MCF 10A (cell line): ENCODE measurements at places on chromosomes 5 and 9. TPM values are rescaled to one million over a fixed set of nuclear protein-coding genes. Genes with fewer than 3 reads are reported as not detected.

DNA sequence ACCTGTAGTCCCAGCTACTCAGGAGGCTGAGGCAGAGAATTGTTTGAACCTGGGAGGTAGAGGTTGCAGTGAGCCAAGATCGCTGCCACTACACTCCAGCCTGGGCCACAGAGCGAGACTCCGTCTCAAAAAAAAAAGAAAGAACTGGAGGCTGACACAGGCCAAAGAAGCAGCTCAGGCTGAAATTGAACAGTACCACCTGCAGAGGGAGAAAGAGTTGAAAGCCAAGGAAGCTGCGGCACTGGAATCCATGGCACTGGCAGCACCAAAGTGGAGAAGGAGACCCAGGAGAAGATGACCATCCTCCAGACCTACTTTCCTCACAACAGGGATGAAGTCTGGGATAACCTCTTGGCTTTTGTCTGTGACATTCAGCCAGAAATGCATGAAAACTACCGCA, 11.3 kb upstream of the TMEM141 start:
- no peak for DNase-seq
- peaks cover 59% of the 10 kb centered on the region for H3K27me3 ChIP-seq
- H3K36me3 ChIP-seq: no peaks in the 10 kb centered on the region
- no peak overlapping the region for H3K4me3 ChIP-seq
- no peak overlapping the region for H3K27ac ChIP-seq

- DNase-seq: peak; percentile 47
- peaks cover 53% of the 10 kb centered on the region for H3K36me3 ChIP-seq
- H3K4me1 ChIP-seq: peaks cover 44% of the 10 kb centered on the region
- no peak overlapping the region for H3K4me3 ChIP-seq
Measured at GRCh38 chr5:172839669-172840431, 5.8 kb downstream of the ERGIC1 start.

GRCh38 chr5:136089791-136090190, 42.9 kb upstream of the SMAD5 start:
- no peak for DNase-seq
- no peak overlapping the region for H3K4me3 ChIP-seq
- no peak overlapping the region for H3K27ac ChIP-seq
- no peaks in the 10 kb centered on the region for H3K36me3 ChIP-seq
- no peaks in the 10 kb centered on the region for H3K27me3 ChIP-seq
- H3K4me1 ChIP-seq: peaks cover 10% of the 10 kb centered on the region

DNA sequence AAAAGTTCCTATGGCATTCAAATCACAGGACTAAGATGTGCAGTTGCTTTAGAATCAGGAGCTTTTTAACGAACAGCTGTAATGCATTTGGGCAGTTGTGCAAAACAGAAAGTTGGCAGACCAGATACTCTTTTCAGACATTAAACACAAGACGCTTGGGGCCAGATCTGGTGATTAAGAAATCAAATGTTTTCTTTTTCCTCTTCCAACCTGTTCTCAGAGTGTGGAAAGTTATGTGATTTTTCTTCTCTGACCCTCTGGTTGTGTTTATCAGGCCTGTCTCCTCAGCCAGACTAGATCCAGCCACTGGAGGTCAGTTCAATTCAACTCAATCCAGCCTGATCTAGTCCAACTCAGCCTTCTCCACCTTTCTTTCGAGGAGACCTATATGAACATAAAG, 298.5 kb upstream of the PCSK5 start:
- H3K36me3 ChIP-seq: no peaks in the 10 kb centered on the region
- H3K27me3 ChIP-seq: no peaks in the 10 kb centered on the region
- H3K27ac ChIP-seq: no peak overlapping the region
- DNase-seq: peak; percentile 11
- H3K4me3 ChIP-seq: no peak overlapping the region
- H3K4me1 ChIP-seq: no peaks in the 10 kb centered on the region

- no peaks in the 10 kb centered on the region for H3K36me3 ChIP-seq
- H3K27ac ChIP-seq: no peak overlapping the region
- no peaks in the 10 kb centered on the region for H3K4me1 ChIP-seq
Measured at GRCh38 chr5:74352256-74352655, 288.3 kb downstream of the ENC1 start.

- peak overlapping the region; percentile 4 for H3K27ac ChIP-seq
- no peaks in the 10 kb centered on the region for H3K27me3 ChIP-seq
- H3K4me3 ChIP-seq: peak overlapping the region; percentile 20
- H3K4me1 ChIP-seq: peaks cover 37% of the 10 kb centered on the region
Measured at GRCh38 chr5:96687080-96687479, 24.9 kb downstream of the CAST start.

DNA sequence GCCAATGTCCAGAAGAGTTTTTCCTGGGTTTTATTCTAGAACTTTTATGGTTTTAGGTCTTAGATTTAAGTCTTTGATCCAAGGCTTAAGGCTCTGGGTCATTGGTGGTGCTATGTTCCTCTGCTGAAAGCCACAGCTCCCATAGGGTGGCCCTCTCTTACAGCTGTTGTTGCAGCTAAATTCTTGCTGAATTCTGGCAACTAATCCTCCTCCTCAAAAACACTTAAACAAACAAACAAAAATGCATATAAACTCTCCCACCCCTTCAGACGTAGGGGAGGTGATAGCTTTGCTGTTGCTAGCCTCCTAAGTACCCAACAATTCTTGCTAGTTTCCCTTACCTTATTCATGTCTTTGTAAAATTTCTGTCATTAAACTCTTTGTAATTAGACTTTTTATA, 30.2 kb downstream of the IQGAP2 start:
- no peaks in the 10 kb centered on the region for H3K4me1 ChIP-seq
- no peaks in the 10 kb centered on the region for H3K27me3 ChIP-seq
- no peaks in the 10 kb centered on the region for H3K36me3 ChIP-seq
- H3K4me3 ChIP-seq: no peak overlapping the region
- H3K27ac ChIP-seq: no peak overlapping the region
- DNase-seq: no peak

DNA sequence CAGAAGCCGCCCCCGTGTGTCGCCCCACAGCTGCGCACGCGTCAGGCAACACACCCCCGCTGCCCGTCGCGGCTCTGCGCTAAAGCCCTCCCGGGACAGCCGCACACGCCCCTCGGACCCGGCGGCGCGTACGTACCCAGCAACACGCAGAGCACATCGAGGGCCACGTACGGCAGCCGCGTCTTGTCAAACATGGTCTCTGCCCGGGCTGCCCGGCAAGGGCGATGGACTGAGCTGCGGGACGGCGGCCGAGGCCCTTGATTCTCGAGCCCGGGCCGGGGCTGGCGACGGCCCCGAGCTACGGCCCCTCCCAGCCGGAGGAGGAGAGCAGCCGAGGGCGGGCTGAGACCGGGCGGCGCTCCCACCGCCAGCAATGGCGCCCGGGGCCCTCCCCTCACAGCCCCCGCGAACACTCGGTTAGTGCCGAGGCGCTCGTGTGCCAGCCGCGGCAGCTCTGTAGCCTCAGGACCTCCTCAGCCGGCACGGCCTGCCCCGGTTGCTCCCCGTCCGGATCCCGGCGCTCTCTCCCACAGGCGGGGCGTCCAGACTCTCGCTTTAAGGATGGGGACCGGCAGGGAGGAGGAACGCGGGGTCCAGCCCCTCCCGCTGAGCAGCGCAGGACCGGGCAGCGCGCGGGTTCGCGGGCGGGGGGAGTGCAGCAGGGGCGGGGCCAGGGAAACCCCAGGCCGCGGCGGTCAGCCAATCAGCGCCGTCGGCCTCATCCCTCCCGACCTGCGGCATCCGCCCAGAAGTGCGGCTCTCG, at the start of gene PLPP1:
TSS of gene PLPP1 (minus strand) at position 529 of the 763 bp plus-strand sequence. CDS start at position 194, 335 bp downstream.
- H3K27me3 ChIP-seq: no peaks in the 10 kb centered on the region
- H3K27ac ChIP-seq: peak within 1 kb of the TSS; percentile 59
- peak; percentile 82 for DNase-seq

GRCh38 chr9:89372230-89372816, 54.0 kb downstream of the SECISBP2 start:
- H3K27me3 ChIP-seq: no peaks in the 10 kb centered on the region
- no peaks in the 10 kb centered on the region for H3K4me1 ChIP-seq
- DNase-seq: no peak
- no peaks in the 10 kb centered on the region for H3K36me3 ChIP-seq
- no peak overlapping the region for H3K27ac ChIP-seq
- H3K4me3 ChIP-seq: no peak overlapping the region

DNA sequence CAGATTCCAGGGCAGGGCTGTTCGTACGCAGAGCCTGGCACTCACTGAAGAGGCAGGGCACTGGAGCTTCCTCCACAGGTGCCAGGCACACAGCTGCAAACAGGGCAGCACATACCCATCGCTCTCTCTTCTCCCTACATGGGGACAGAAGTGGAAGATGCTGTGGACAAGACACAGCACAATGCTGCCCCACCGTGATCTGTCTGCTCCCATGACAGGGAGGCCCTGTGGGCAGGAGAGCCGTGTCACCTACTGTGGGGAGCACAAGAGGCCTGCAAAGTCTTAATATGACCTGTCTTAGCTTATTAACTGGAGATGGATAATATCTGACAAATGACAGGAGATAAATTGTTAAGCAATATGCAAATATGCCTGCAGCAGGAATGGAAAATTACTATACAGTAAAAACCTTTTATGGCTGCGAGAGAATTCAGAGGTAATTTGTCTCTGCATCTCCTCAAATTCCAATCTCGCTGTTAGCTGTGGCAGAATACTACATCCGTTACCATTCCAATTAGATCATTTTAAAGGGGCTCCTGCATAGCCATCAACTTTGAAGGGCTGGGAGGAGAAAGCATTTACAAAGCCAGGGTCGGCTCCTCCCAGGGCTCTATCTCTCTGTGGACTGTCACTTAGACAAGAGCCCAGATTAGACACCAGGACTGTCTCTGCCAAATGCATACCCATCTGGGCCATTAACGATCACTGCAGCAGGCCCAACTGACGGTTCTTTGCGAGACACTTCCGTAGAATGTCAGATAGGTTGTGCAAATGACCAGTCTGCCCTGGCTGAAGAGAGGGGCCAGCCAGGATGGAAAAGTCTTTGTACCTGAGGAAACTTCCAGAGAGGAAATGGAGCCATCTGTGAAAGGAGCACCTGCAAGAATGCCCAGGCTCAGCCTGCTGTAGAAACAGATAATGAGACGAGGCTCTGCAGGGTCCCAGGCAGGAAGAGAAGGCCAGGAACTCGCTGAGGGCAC, 90.7 kb upstream of the FSTL4 start:
- H3K36me3 ChIP-seq: no peaks in the 10 kb centered on the region
- DNase-seq: no peak
- no peak overlapping the region for H3K27ac ChIP-seq
- no peak overlapping the region for H3K4me3 ChIP-seq
- no peaks in the 10 kb centered on the region for H3K4me1 ChIP-seq
- H3K27me3 ChIP-seq: peaks cover 21% of the 10 kb centered on the region

DNA sequence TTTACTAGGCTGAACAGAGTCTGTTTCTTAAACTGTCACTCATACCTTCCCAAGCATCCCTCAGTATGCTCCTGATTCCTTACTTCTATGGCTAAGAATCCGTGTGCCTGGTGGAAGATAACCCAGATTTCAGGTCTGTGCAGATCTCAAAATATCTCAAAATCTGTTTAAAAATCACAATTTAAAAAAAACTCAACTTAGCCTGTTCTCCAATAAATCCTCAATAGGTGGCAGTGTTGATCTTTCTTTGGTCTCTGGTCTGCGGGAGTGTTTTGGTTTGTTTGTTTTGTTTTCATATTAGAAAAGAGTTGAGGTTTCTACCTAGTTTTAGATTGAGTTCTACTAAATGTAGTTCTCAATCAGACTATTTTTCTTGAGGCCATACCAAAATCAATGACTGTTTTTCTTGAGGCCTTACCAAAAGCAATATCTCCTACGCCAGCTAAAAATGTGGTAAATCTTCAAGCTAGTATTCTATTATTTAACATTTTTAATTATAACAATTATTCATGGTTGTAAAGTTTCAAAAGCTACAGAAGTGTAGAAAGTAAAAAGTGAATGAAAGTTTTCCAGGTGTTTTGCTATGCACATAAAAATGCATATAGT, 57.9 kb downstream of the TGFBR1 start:
- H3K27ac ChIP-seq: no peak overlapping the region
- DNase-seq: peak; percentile 48
- no peaks in the 10 kb centered on the region for H3K4me1 ChIP-seq

The GABRA6 gene
- total RNA-seq: not detected in 2 replicates

DNA sequence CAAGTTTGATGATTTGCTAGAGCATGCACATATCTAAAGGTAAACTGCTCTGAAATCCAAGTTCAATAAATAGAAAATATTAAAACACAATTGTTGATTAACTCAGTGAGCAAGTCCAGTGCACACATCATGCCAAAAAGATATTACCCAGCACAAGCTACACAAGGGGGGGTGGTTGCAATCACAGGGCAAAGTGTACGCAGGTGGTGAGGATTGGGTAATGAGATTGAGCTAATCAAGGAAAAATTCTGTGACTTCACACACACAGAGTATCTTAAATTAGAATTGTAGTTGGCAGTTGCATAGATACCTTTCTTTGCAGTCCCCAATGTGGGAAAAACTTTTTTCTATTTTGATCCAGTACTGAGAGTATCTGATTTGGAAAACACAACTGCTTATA, 156.1 kb upstream of the NTRK2 start:
- no peaks in the 10 kb centered on the region for H3K36me3 ChIP-seq
- no peaks in the 10 kb centered on the region for H3K27me3 ChIP-seq
- DNase-seq: peak; percentile 11
- H3K27ac ChIP-seq: peak overlapping the region; percentile 32
- H3K4me3 ChIP-seq: no peak overlapping the region

GRCh38 chr5:6827526-6828219, 114.4 kb downstream of the TENT4A start:
- H3K27ac ChIP-seq: no peak overlapping the region
- peaks cover 50% of the 10 kb centered on the region for H3K27me3 ChIP-seq
- H3K4me1 ChIP-seq: peaks cover 7% of the 10 kb centered on the region
- no peak for DNase-seq
- no peak overlapping the region for H3K4me3 ChIP-seq

DNA sequence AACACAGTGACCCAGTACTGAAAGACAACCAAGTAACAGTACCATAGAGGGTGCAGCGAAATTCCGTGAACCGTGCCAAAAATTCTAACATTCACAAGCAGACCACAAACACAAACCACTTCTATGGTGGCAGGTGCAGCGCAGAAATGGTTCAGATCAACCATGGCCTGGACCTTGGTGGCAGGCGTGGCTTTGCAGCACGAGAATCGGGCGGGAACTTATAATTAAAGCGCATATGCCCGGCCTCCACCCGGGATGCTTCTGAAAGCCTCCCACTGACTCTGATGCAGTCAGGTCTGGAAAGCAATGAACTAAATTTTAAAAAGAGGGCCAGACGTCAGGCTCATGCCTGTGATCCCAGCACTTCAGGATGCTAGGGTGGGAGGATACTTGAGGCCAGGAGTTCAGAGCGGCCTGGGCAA, 68.0 kb upstream of the TBC1D9B start:
- H3K27me3 ChIP-seq: no peaks in the 10 kb centered on the region
- peaks cover 41% of the 10 kb centered on the region for H3K36me3 ChIP-seq
- no peak for DNase-seq
- no peak overlapping the region for H3K27ac ChIP-seq

GRCh38 chr5:170173227-170173626, 59.6 kb upstream of the C5orf58 start:
- no peak overlapping the region for H3K27ac ChIP-seq
- peak; percentile 85 for DNase-seq
- H3K4me1 ChIP-seq: peaks cover 7% of the 10 kb centered on the region
- H3K36me3 ChIP-seq: no peaks in the 10 kb centered on the region
- no peak overlapping the region for H3K4me3 ChIP-seq

- no peak for DNase-seq
- peaks cover 15% of the 10 kb centered on the region for H3K27me3 ChIP-seq
- H3K4me3 ChIP-seq: no peak overlapping the region
- no peaks in the 10 kb centered on the region for H3K36me3 ChIP-seq
- H3K4me1 ChIP-seq: no peaks in the 10 kb centered on the region
Measured at GRCh38 chr5:147156012-147156411, 78.8 kb upstream of the STK32A start.

GRCh38 chr9:112033237-112034215, 136.9 kb downstream of the UGCG start:
- H3K27me3 ChIP-seq: no peaks in the 10 kb centered on the region
- peaks cover 30% of the 10 kb centered on the region for H3K4me1 ChIP-seq
- DNase-seq: no peak
- no peak overlapping the region for H3K27ac ChIP-seq

The TAL2 gene
- not detected in 2 replicates for total RNA-seq
